ENCODE measurements at places on chromosomes 4 and X.

- no peak for DNase-seq
These were observed 43.6 kb downstream of the RBM47 start for GRCh38 chr4:40586034-40586433.

GRCh38 chrX:77223046-77223445 is 224.1 kb upstream of the FGF16 start:
- DNase-seq = no peak

- no peak for DNase-seq
These were observed 199.2 kb upstream of the FAM9B start for GRCh38 chrX:9233141-9233540.

- DNase-seq = no peak
These were observed 20.0 kb downstream of the DDX3X start for GRCh38 chrX:41353985-41354384.

DNA sequence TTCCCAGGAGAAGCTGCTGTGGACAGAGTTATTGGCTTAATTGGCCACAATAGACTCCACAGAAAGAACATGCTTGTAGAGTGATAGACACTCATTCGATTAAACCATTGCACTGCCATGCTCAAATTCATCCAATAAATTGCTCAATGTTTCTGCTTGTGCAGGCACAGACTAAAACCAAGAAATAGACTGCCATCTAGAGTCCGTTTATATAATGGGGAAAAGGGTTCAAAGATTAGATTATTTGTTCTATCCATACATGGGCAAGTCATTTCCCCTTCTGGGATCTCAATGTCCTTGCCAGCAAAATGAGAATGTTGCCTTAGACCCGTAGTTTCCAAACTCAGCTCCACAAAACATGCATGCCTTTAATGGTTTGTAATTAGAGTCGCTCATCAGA is 8.7 kb downstream of the SMIM10 start:
- DNase-seq = no peak

DNA sequence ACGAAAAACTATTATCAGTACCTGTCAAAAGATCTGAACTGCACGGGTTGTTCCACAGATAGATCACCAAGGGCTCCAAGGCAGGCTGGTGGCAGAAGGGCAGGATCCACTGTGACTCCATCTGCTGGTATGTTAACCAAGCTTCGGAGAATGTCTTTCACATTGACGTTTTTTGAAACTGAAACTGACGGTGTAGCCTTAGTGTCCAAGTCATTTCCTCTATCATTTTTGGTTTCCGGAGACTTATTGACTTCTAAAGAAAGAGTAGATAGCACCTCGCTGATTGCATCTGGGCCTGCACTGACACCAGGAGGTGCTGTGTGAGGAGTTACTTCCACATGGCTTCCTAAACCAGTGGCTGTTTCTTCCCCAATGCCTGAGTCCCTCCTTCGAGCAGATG is 186.9 kb downstream of the LRBA start:
- no peak for DNase-seq

- no peak for DNase-seq
These were observed 27.9 kb downstream of the TRIM61 start for GRCh38 chr4:164949448-164950143.
